ENCODE measurements at places on chromosomes 4 and X. TPM values are rescaled to one million over a fixed set of nuclear protein-coding genes. Genes with fewer than 3 reads are reported as not detected.

The STPG2 gene
- 0.81 TPM for polyA plus RNA-seq

The DTHD1 gene
- polyA plus RNA-seq: not detected

DNA sequence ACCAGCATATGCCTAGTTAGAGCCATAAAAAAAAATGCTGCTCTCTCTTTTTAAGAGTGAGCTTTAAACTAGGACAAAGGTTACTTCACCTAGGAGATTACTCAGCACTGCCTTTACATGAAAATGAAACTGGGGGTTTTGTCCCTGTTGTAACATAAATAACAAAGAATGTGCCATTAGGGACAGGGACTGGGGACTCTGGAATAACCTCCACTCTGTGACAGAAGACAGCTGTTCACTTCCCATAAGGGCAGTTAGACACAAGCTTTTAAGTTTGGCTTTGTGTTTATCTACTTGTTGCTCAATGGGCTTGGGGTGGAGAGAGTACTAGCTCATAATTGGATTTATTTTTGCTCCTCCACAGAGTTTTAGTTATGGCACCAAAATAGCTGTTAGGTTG, 11.9 kb downstream of the ENPEP start:
- DNase-seq: no peak

The TMEM271 gene
- polyA plus RNA-seq: 0.10 TPM

DNA sequence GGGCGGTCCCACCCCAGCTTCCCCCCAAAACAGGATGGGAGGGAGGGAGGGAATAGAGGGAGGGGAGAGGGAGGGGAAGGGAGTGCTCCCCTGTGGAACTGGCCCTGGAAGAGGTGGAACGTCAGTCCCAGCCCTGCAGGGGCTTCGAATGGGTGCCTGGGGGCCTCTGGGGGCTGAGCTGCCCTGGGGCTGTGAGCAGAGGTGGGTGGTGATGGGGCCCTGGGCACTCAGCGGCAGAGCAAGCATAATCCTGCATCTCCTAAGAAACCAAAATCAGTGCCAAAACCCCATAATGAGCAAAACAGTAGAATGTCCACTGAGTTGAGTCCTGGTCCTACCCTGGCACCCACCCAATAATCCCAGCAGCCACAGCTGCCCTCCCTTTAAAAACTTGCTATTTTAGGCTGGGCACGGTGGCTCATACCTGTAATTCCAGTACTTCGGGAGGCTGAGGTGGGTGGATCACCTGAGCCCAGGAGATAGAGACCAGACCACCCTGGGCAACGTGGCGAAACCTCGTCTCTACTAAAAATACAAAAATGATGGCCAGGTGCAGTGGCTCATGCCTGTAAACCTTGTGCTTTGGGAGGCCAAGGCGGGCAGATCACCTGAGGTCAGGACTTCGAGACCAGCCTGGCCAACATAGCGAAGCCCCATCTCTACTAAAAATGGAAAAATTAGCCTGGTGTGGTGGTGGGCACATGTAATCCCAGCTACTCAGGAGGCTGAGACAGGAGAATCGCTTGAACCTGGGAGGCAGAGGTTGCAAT, 11.1 kb downstream of the DOK7 start:
- no peak for DNase-seq

DNA sequence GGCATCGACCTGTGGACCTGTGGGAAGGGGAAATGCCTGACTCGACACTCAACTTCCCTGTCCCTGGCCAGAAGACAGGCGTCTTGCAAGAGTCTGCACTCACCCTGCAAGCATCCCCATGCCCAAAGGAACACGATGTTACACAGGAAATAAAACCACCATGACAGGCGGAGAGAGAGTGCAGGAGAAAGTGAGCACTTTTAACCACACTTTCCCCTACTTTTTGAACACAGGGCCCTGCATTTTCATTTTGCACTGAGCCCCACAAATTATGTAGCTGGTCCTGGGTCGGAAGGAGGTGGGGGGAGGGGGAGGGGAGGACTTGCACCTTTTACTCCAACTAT, 13.8 kb upstream of the MAN2B2 start:
- no peak for DNase-seq

GRCh38 chr4:91758487-91758886, 545.3 kb upstream of the GRID2 start:
- DNase-seq: no peak

DNA sequence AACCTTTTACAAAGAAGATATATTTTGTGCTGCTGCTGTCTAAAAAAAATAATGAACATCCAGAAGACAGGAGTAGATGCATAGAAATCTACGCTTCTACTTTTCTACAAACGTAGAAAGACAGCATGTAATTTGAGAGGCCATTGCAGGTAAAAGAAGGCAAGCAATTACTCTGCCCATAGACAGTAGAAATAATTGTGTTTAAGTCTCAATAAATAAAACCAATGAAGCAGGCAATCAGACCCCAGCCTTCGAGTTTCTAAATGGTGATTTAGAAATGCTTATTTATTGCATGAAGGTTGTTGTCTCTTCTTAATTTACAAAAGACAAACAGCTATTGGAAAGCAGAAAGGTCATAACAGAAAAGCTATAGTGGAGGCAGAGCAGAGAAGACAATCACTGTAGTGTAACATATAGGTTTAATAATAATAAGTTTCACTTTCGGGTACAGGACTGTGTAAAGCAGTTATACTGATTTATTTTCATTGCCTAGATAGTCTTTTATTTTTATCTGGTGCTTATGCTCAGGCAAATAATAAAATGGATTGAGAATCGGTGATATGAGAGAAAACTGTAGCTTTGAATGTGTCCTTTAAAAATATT, 123.0 kb upstream of the TACR3 start:
- no peak for DNase-seq

Measured in left renal cortex interstitium (tissue), 4 donors.